ENCODE measurements at places on chromosomes 13 and 19. TPM values are rescaled to one million over a fixed set of nuclear protein-coding genes. Genes with fewer than 3 reads are reported as not detected.

DNA sequence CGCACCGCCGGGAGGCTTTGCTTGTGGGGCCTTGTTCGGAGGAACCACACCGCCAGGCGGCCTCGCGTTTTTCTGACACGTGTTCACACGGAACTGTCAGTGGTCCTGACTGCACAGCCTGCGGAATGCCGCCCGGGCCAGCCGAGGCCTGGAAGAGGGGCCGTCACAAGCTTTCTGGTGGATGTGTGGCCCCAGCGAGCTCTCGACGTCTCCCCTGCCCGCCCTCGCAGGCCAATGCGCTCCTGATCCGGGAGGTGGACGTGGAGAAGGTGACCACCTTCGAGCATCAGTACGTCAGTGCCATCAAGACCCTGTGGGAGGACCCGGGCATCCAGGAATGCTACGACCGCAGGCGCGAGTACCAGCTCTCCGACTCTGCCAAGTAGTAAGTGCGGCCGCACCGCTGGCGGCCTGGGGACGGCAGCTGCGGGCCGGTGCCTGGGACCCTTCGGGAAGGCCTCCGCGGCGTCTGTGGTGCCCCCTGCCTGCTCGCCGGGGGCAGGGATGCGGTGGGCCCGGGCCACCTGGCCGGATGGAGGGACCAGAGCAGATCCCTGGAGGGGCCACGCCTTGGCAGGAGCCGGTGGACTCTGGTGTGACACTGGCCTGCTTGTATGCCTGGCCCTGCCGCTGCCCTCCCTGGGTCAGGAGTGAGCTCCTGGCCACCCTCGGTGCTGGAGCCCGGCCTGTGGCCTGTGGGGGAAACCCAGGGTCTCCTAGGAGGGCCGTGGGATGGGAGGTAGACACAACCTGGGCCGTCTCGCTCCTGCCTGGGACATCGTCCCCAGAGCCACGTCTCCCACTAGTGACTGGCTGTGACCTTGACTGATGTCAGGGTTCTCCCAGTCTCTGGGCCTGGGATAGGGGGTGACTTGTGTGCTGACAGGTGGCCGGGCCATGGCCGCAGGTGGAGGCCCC lies 19.2 kb downstream of the GNA11 start:
- H3K4me3 ChIP-seq, result no peak overlapping the region
- no peak overlapping the region for H3K27ac ChIP-seq
- H3K27me3 ChIP-seq, result no peaks in the 10 kb centered on the region
- DNase-seq, result no peak

DNA sequence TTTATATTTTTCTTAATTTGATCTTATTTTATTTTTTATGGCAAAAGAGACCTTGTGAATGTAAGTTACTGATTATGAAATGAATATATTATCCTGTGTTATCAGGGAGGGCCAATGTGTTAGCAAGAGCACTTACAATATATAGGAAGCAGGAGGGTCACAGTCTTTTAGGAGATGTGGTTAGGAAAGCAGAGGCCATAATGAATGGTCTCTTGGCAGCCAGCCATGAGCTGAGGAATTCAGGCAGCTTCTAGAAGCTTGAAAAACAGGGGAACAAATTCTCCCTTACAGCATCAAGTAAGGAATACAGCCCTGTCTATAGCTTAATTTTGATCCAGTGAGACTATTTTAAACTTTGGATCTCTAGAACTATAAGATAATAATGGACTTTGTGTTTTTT lies 2374.6 kb downstream of the PCDH9 start:
- DNase-seq, result no peak
- H3K27ac ChIP-seq, result no peak overlapping the region
- no peaks in the 10 kb centered on the region for H3K27me3 ChIP-seq
- no peaks in the 10 kb centered on the region for H3K36me3 ChIP-seq

DNA sequence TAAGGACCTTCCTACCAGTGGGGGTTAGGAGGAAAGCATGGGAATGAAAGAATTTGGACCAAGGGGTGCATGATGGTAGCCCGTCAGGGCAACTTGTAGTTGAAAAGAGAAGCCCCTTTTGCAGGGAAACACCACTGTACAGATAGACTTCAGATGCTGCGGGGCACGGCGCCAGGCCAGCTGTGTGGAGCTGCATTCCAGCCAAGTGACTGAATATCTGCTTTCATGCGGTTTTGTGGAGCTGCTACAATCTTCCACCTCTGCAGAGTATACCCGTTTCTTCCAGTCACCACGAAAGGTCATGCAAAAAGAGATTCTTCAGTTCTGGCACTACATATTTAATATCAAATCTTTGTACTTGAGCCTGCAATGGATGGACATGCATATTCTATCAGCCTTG lies 104.7 kb downstream of the RGCC start:
- no peak overlapping the region for H3K27ac ChIP-seq
- no peaks in the 10 kb centered on the region for H3K4me1 ChIP-seq
- H3K4me3 ChIP-seq, result no peak overlapping the region
- H3K36me3 ChIP-seq, result no peaks in the 10 kb centered on the region
- no peaks in the 10 kb centered on the region for H3K27me3 ChIP-seq

GRCh38 chr19:41813911-41814310 lies 17.5 kb downstream of the CEACAM3 start:
- H3K27ac ChIP-seq, result no peak overlapping the region
- H3K36me3 ChIP-seq, result no peaks in the 10 kb centered on the region

DNA sequence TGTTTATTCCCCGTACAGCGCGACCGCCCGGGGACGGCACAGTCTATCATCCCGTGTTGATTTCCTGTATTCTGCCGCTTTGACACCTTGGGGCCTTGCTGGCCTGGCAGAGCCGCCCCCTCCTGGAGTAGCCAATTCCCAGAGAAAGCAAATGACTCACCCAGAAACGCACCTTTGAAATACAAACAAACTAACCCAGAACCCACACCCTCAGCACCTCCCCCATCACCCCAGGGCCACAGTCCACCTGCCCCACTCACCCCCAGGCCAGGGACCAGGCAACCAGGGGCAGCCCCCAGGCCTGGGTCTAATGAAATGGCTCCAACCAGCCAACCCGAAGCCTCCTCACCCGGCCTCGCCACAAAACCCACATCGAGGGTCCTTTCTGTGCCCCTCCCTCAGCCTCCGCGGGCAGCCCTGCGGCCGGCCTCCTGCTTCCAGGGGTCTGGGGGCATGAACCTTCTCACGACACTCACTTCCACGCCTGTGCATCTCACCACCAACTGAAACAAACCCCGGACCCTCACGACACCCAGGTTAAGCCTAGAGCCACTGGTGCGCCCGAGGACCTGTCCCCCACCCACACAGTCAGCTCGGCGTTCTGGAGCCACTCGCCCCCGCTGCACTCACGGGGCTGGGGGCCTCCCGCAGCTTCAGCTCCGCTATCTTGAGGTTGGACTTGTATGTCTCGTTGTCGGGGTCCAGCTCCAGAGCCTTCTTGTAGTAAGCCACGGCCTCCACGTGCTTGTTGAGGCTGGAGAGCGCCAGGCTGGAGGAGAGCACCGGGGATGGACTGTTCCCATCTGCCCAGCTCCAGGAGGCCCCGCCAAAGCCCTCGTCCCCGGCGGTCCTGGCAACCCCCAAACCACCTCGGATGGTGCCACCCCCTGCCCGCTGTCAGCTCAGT lies 20.9 kb downstream of the SGTA start:
- no peak overlapping the region for H3K27ac ChIP-seq
- H3K36me3 ChIP-seq, result peaks cover 13% of the 10 kb centered on the region
- no peak for DNase-seq
- no peaks in the 10 kb centered on the region for H3K27me3 ChIP-seq

DNA sequence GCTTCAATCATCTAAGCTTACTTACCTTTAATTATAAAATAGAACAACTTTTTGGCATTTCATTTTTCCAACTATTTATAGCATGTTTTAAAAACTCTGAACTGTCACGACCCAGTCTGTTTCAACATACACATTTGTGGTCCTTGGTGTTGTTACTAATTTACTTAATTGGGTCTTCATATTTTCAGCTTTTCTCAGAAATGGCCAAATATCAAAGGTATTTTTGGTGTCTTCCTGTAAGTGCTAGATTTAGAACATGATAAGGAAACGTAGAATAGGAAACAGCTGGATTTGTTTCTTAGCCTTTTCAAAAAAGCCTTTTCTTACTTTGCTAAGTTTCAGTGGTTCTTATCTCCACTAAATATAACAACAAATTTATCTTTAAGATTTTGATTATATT lies 11.4 kb downstream of the LPAR6 start:
- H3K36me3 ChIP-seq, result no peaks in the 10 kb centered on the region
- no peaks in the 10 kb centered on the region for H3K27me3 ChIP-seq
- no peak for DNase-seq
- H3K4me3 ChIP-seq, result no peak overlapping the region

Gene ZNF296
- total RNA-seq, result 2.1 TPM

Gene SIGLEC5
- not detected for total RNA-seq

Gene TRMT1
- 40.0 TPM for total RNA-seq

Gene KLF2
- total RNA-seq, result 131 TPM

All from kidney (tissue), 22 donors.